ENCODE measurements at places on chromosomes 2 and 18. TPM values are rescaled to one million over a fixed set of nuclear protein-coding genes. Genes with fewer than 3 reads are reported as not detected.
A peak's percentile ranks its signal among the peaks of the same experiment; 100 is the strongest.

GRCh38 chr2:27408601-27409320 is 630 bp downstream of the PPM1G start:
- H3K27ac ChIP-seq = peak overlapping the region; percentile 87
- peaks cover 32% of the 10 kb centered on the region for H3K4me1 ChIP-seq
- H3K27me3 ChIP-seq = no peaks in the 10 kb centered on the region
- H3K36me3 ChIP-seq = peaks cover 12% of the 10 kb centered on the region
- peak overlapping the region; percentile 88 for H3K4me3 ChIP-seq

GRCh38 chr18:6434481-6434880 is 19.8 kb upstream of the L3MBTL4 start:
- DNase-seq = no peak
- H3K4me1 ChIP-seq = no peaks in the 10 kb centered on the region
- H3K36me3 ChIP-seq = no peaks in the 10 kb centered on the region
- no peak overlapping the region for H3K27ac ChIP-seq
- H3K4me3 ChIP-seq = no peak overlapping the region

- no peak overlapping the region for H3K4me3 ChIP-seq
- H3K4me1 ChIP-seq = peaks cover 38% of the 10 kb centered on the region
These were observed 1.1 kb upstream of the FARP2 start for GRCh38 chr2:241354668-241355658.

GRCh38 chr2:141767051-141767450 is 363.8 kb downstream of the LRP1B start:
- no peaks in the 10 kb centered on the region for H3K27me3 ChIP-seq
- H3K36me3 ChIP-seq = no peaks in the 10 kb centered on the region
- DNase-seq = no peak

DNA sequence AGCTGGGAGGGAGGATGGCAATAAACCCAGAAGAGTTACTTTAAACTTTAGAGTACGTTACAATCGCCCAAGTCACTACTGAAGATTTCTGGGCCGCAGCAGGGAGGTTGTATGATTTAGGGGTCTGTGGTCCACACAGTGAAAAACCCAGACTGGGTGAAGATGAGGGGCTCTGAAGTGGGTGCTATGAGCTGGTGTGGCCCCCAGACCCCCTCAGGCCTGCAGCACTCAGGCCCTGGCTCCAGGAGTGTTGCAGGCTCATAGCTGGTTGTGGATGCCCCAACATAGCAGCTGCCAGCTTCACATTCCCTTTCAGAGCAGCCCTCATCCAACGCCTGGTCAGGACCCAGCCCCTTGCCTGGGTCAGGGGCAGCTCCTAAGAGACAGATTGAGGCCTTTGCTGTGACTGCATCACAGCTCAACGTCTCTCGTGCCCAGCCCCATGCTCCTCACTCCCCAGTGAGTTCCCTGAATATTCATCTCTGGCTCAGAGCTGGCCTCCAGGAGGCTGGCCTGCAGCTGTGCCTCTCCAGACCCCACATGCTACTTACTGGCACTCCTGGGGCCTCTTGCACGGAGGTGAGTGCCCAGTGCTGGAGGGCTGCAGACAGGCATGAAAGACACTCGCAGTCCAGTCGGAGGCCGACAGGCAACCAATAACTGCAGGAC is 94.5 kb upstream of the MYCN start:
- H3K27ac ChIP-seq = no peak overlapping the region
- no peaks in the 10 kb centered on the region for H3K36me3 ChIP-seq
- no peaks in the 10 kb centered on the region for H3K4me1 ChIP-seq
- no peaks in the 10 kb centered on the region for H3K27me3 ChIP-seq

DNA sequence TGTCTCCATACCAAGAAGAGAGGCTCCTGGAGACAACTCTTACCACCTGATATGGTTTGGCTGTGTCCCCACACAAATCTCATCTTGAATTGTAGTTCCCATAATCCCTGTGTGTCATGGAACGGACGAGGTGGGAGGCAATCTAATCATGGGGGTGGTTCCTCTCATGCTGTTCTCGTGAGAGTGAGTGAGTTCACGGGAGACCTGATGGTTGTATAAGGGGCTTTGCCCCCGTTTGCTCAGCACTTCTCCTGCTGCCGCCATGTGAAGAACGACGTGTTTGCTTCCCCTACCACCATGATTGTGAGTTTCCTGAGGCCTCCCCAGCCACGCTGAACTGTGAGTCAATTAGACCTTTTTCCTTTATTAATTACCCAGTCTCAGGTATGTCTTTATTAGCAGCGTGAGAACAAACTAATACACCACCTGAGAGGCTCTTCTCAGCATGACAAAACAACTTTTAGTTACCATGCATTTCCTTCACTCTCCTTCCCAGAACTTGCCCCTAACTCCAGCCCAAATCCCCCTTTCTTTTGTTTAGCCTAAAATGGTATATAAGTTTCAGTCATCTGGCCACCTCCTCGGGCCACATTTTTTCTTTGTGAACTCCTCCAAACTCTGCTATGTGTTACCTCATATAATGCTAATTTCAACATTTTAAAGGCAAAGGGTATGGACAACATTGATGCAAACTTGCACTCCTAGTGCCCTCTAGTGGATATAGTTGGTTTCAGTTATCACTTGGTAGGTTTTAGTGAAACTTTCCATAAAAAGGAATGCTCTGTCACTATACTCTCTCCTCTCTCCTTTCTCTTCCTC is 58.6 kb upstream of the SLC25A52 start:
- no peak for DNase-seq
- H3K36me3 ChIP-seq = no peaks in the 10 kb centered on the region

GRCh38 chr18:68714712-68715496 is at the start of gene TMX3:
Gene TMX3, minus strand, starts transcription at chr18:68715108. Its CDS starts 127 bp downstream, at chr18:68714981.
- H3K36me3 ChIP-seq = peaks cover 32% of the 10 kb centered on the region
- peak; percentile 94 for DNase-seq
- H3K4me1 ChIP-seq = peaks cover 42% of the 10 kb centered on the region
- peak within 1 kb of the TSS; percentile 93 for H3K27ac ChIP-seq

DNA sequence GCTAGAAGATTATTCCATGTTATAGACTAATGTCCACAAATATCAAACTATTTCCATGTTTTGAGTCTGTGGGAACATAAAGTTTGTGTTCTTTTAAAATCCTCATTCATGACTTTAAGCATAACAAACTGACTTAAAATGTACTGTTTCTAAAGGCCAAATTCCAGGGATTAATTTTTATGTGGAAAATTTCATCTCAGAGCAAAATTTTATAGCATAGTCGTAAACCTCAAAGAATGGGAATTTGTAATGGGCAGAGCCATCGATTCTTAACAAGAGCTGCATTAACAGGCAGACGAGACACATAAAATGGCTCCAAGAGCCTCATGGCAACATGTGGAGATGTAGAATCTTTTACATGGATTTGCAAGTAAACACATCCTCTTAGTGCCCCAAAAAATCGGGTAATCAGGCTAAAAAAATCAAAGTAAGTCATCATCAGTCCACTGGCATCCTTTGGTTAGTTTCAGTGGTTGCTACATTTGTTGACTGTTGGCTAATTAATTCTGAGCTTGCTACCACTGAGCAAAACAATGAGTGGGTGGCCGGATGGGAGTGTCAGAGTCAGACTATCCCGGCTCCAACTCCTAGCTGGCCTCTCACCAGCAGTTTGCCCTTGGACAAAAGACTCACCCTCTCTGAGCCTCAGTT is 119.6 kb downstream of the FAM210A start:
- DNase-seq = peak; percentile 9
- H3K27ac ChIP-seq = no peak overlapping the region
- H3K4me3 ChIP-seq = no peak overlapping the region
- H3K4me1 ChIP-seq = peaks cover 38% of the 10 kb centered on the region
- peaks cover 5% of the 10 kb centered on the region for H3K36me3 ChIP-seq
- H3K27me3 ChIP-seq = no peaks in the 10 kb centered on the region

GRCh38 chr2:159695795-159696448 is 16.4 kb upstream of the MARCHF7 start:
- no peaks in the 10 kb centered on the region for H3K4me1 ChIP-seq
- H3K27ac ChIP-seq = no peak overlapping the region
- H3K4me3 ChIP-seq = no peak overlapping the region
- DNase-seq = no peak
- H3K27me3 ChIP-seq = no peaks in the 10 kb centered on the region
- peaks cover 5% of the 10 kb centered on the region for H3K36me3 ChIP-seq

- H3K4me1 ChIP-seq = no peaks in the 10 kb centered on the region
- no peaks in the 10 kb centered on the region for H3K36me3 ChIP-seq
- H3K27ac ChIP-seq = no peak overlapping the region
- DNase-seq = no peak
These were observed 226.9 kb upstream of the KYNU start for GRCh38 chr2:142650601-142651000.

DNA sequence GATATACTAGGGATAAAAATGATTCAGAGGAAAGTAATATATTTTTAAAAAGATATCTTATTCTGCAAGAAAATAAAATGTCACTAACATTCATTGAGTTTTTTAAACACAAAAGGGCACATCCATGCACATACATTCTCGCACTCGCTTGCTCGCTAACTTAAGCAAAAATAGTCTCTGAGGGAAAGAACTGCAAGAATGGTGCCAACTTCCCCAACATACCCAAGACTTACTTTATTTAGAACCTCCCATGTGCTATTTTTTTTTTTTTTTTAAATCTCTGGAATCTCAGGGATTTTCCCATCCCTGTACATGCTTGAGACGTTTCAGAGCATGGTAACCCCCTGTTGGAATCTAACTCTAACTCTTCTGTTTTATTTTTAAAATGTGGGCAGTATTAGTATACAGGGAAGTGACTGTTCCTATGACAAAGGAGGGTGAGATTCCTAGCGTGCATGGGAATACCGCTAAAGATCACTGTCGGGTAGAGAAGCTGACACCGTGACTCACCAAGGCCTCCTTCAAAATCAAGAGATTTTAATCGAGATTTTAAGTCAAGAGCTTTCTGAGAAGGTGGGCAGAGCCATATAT is 187.9 kb upstream of the ZEB2 start:
- no peak overlapping the region for H3K4me3 ChIP-seq
- no peak overlapping the region for H3K27ac ChIP-seq
- no peaks in the 10 kb centered on the region for H3K36me3 ChIP-seq
- no peaks in the 10 kb centered on the region for H3K4me1 ChIP-seq

DNA sequence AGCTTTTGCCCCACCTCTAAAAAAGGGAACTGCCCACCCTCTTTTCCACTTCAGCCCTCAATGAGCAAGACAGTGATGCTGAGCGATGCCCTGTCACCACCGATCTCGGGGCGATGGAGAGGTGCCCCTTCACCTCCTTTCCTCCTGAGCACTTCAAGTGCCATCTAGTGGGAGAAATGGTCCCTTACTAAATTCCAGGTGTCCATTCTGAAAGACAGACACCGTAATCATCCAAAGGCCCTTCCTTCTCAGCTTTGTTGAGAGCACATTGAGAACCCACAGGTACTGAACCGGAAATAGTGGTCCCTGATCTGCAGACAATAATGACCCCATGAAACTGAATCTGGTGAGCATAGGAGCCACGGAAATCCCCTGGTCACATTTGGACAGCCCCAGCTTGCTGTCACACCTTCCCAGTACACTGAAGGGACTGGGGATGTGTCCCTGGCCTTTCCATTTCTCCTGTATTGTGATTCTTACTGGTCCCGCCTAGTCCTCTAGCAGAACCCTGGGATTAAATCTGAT is 38.5 kb downstream of the KCTD18 start:
- H3K36me3 ChIP-seq = peaks cover 3% of the 10 kb centered on the region
- H3K27me3 ChIP-seq = no peaks in the 10 kb centered on the region
- DNase-seq = peak; percentile 63
- H3K4me1 ChIP-seq = peaks cover 35% of the 10 kb centered on the region

- no peaks in the 10 kb centered on the region for H3K36me3 ChIP-seq
- no peak overlapping the region for H3K27ac ChIP-seq
- DNase-seq = no peak
These were observed 586.5 kb upstream of the NXPH2 start for GRCh38 chr2:139366681-139367080.

SDC1 gene
- total RNA-seq = not detected

UGT1A4 gene
- total RNA-seq = not detected

ACVR1C gene
- total RNA-seq = 2.0 TPM

ASPRV1 gene
- 0.63 TPM for total RNA-seq

PAX8 gene
- total RNA-seq = 2.6 TPM
